ENCODE measurements at places on chromosomes 3 and 15. TPM values are rescaled to one million over a fixed set of nuclear protein-coding genes. Genes with fewer than 3 reads are reported as not detected.

The NTRK3 gene
- 2.1 TPM for total RNA-seq

DNA sequence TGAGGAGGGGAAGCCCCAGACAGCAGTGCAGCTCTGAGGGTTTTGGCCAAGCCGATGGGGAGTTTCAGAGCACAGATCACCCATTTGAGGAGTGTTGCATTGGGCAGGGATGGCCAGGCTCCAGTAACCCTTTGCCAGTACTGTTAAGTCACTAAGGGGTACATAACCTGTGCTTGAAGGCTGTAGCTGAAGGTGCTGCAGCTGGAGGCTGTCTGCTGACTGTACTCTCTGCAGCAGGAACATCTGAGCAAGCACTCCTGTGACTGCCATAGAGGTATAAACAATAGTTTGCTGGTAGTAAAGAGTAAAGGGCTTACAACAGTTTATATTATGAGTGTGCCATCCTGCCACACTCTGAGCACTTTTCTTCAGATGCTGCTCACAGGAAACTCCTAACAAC lies 297.8 kb downstream of the EPHA3 start:
- no peak for DNase-seq

DNA sequence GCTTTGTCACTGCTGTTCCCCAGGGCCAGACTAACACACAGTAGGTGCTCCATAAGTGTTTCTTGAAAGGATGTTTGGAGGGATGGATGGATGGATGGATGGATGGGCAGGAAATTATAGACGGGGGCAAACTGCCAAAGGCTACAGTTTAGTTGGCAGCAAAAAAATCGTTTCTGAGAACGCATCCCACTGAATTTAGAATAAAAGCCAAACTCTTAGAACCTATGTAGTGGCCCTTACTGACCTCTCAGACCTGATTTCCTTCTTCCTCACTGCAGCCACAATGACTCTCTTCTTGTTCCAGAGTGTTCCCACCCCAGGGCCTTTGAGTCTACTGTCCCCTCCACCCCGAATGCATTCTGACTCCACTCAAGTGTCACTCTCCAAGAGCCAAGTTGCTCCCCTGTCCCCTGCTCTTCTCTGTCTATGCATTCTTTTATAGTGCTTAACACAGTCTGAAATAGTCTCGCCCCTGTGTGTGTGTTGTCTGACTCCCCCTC lies 5.2 kb upstream of the GATA2 start:
- no peak for DNase-seq

DNA sequence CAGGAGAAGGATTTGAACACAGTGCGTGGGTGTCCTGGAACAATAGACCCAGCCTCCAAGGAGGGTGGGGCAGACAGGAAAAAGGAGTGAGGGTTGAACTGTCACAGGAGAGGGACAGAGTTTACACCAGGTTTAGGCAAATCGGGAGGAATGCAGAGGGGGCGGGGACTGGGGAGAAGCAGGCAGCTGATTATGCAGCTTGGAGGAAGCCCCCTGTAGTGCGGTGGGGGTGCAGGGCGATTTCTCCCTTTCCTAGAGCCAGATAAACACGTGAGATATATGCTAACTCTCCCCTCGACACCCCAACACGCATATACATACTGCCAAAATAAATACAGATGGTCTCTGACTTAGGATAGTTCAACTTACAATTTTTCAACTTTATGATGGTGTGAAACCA lies 108.6 kb upstream of the PRR20G start:
- DNase-seq = no peak

DNA sequence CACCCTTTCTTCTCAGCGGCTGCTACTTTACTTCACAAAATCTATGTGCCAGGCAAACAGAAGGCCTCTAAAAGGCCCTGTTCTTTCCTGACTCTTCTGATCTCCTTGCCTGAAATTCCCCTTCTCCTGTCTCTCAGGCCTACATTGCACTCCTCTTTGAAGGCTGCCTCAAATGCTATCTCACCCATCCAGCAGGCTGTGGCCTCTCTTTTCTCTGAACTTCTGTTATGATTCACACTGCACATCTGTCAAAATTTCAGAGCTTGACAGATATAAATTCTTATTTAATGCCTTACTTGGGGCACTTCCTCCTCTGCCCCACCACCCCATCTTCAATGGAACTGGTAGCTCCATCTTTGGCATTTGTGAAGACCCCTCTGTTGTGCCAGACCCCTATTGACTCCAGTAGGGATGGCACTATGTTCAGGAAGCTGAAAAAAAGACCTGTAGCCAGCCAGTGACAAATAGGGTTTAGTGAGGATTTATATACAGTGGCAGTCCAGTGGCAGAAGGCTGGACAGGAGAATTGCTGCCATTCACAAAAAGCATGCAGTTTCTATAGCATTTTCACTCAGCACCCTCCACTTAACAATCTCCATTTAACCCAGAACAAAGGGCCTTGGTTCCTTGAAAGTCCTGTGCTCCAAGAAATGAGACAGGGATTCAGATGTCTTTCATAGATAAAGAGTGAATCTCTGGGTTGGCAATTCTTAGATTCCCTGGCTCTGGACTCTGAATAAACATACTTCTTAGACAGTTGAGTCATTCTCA lies 415.8 kb upstream of the GRM7 start:
- no peak for DNase-seq

All from heart right ventricle (tissue), 16 donors.